NCI-H1105 treated with DMSO at 0.1 percent for 48 hours (cell line): ENCODE measurements at places on chromosomes 5 and 9.

GRCh38 chr5:37799865-37800421 is 39.9 kb downstream of the GDNF start:
- DNase-seq = no peak

- DNase-seq = no peak
Measured at GRCh38 chr5:434443-435146, 8.4 kb upstream of the EXOC3 start.

DNA sequence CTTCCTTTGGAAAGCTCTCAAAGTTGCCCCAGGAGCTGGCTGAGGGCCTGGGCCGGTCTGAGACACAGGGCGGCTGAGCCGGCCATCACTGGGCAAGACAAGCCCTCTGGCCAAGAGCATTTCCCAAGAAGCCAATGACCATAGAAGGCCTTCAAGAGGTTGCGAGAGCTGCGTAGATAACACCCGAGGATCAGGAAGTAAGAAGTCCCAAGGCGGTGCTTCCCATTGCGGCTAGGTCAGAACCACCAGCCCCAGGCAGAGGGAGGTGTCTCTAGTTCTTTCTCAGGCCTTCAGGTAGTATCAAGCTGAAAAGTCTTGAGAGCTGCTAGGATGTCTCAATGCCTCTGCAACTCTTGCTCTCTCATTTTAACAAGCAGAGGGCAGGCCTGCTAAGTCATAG is 54.0 kb upstream of the C5orf58 start:
- no peak for DNase-seq

DNA sequence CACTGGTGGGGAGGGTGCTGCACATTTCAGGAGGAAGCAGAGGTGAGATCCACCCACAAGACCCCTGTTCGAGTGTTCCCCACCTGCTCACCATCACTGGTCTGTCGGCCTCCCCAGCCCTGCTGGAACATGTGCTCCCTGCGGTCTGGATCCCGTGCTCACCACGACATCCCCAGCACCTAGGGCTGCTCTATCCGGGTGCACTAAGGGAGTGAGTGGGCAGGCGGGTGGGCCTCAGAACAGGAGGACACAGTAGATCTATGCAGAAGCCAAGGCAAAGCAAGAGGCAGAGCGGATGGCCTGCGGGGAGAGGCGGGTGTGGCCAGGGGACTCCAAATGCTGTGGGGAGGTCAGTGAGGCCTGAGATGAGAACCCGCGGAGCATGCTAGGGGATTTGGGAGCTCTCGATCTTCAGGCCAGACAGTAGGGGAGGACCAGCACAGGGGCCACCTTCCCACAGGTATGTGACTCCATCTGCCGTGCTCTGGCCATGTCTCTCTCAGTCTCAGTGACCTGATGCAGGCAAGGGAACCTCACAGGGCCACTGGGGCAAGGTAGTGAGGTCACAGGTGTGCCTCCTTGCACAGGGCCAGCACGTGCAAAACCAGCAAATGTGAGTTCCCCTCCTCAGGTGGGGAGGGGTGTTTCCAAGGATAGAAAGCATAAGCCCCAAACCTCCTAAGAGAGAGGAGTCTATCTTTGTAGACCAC is 134.2 kb downstream of the ZNF354C start:
- DNase-seq = no peak

GRCh38 chr5:116864157-116864837 is 289.7 kb upstream of the SEMA6A start:
- DNase-seq = no peak

DNA sequence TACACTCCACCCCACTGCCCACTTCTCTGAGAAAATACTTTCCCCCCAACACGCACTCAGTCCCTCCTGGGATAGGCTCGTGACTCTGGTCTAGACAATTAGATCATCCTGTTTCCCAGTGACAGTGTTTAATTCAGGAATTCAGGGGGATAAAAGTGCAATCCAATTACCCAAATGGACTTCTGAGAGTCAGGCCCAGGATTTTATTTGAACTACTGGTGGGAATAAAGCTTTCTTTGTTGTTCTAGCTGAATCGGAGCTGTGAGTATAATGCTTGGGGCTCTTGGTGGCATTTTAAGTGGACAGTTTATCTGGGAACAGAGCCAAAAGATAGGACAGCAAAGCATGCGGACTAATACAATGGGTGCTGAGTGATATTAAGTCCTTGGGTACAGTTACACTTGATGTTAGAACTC is 683.3 kb downstream of the MAT2B start:
- DNase-seq = no peak
